OCI-LY7 (cell line): ENCODE measurements at places on chromosomes 16 and 17.
A peak's percentile ranks its signal among the peaks of the same experiment; 100 is the strongest.

GRCh38 chr17:78802008-78802407 lies 19.9 kb upstream of the CYTH1 start:
- no peak for DNase-seq

DNA sequence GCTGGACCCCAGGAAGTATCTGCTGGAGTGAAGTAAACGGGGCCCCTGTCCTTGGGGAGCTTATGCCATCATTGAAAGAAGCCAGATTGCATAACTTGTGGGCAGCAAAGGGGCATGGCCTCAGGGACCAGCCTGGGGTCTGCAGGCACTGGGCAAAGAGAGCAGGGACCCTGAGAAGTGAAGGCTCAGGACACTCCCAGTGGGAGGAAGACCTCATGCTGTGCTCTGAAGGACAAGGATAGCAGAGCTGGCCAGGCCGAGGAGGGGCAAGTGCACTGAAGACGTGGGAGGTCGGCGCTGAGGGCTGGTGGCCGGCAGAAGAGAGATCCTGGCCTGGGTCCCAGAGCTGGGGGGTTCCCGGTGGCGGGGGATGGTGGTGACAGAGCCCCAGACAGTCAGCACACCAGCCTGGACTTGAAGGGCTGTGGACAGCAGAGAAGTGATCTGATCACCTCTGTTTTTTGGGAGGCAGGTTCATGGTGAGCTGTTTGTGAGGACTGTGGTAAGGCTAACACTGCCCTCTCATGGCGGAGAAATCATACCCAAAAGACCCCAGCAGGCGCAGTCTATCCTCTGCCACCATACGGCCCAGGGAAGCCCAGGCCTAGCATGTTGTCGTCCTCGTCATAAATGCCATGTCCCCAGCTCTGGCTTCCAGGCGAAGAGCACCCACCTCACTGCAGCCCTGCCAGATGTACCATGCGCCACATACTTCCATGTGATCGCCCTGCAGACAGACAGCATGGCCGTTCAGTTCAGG lies 7.1 kb upstream of the CNP start:
- peak; percentile 61 for DNase-seq

- no peak for DNase-seq
These were observed 407.1 kb downstream of the WWOX start for GRCh38 chr16:78506367-78507193.

- no peak for DNase-seq
These were observed 189.7 kb downstream of the SNX29 start for GRCh38 chr16:12166271-12166670.

- DNase-seq: no peak
These were observed 250.4 kb downstream of the MRTFB start for GRCh38 chr16:14321542-14321941.

DNA sequence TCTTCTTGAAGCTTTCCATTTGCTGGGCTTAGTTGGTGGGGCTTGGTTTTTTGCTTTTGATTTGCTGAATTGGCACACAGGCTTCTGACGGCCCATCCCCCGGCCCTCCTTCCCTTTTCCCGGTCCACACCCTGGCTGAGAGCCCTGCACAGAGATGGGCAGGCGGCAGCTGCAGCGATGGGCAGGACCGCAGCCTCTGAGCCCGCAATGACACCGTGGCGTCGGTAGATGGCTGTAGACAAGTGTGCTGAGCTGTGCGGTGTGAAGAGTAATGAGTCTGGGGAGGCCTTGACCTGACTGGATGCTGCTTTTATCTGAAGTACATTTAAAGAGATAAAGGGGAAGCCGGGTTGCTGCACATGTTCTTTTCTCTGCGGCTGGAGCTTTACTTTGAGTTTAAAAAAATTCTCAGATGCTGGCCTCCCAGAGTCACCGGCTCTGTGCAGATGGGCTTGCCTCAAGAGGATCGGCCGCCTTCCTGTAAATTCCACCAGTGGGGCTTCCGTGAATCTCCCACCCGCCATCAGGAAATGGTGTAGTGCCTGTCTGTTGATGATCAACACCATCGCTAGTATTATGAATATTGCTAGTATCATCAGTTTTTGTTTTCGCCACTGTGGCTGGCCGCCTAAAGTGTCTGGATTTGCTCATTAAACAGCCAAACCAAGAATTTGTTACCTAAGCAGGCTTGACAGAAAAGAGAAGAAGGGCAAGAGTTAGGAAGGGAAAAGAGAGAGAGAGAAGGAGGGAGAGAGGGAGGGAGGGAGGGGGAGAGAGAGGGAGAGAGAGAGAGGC lies 245.6 kb upstream of the RBFOX1 start:
- no peak for DNase-seq

DNA sequence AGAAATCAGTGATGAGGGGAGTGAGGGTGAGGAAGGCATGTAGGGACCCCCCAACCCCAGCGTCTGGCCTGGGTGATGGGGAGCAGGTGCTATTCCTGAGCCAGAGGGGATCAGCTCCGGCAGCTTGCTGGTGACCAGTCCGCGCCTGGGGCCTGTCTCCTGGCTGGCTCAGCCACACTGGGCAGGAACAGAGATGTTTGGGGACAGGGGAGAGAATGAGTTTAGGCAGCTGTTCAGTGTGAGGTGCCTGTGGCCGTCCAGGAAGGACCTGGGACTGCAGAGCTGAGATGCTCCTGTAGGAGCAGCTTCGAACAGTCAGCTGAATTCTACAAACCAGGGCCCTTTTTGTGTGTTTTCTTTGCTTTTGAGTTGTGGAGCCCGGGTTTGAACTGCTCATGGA lies 23.2 kb upstream of the SPNS2 start:
- DNase-seq: no peak

DNA sequence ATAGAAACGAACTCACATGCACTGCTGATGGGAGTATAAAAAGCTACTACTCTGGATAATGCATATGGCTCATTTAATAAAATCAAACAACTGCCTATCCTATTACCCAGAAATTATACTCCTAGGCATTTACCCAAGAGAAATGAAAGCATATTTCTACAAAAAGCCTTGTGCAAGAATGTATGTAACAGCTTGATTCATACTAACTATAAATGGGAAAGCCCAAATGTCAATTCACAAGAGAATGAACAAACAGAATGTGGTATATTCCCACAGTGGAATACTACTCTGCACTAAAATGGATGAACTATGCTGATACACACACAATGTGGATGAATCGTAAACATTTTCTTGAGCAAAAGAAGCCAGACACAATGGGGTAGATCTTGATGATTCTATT lies 38.4 kb downstream of the KIAA0753 start:
- DNase-seq: no peak

GRCh38 chr17:82239401-82239925 lies 10.6 kb downstream of the SLC16A3 start:
- no peak for DNase-seq

- peak; percentile 14 for DNase-seq
These were observed 27.8 kb downstream of the TK2 start for GRCh38 chr16:66521951-66522771.

DNA sequence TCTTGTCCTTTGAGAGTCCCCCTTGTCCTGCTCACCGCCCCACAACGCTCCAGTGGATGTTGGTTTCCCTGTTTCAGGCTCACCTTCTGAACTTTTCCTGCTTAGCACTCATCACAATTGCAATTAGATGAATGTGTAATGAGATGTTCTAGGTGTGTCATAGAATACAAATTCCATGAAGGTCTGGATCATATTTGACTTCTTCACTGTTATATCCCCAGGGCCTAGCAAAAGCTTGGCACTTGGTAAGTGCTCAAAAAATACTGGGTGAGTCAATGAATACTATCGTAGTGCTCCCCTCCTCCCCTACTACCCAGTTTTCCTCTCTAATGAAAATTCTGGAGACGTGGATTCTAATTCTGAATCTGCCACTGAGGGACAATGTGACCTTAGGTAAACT lies 33.1 kb downstream of the DNAH3 start:
- DNase-seq: no peak

- DNase-seq: no peak
These were observed 69.8 kb upstream of the DNAH17 start for GRCh38 chr17:78647032-78647431.

- DNase-seq: no peak
These were observed 71.1 kb upstream of the AMZ2 start for GRCh38 chr17:68176718-68177117.

- DNase-seq: no peak
These were observed 5.9 kb upstream of the ADCY7 start for GRCh38 chr16:50260206-50261159.

DNA sequence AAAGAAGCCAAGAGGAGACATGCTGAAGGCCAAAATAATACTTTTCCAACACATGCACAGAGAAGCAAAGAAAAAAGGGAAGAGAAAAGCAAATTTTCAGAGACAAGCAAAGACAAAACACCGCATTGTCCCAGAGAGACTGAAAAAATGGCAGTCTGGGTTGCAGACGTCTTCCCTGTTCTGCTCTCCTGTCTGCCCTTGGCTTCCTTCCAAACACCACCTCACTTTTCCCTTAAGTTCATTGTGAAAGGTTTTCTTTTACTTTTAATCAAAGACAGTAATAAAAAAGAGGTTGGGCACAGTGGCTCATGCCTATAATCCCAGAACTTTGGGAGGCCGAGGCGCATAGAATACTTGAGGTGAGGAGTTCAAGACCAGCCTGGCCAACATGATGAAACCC lies 21.2 kb upstream of the VAT1L start:
- no peak for DNase-seq

GRCh38 chr17:56918916-56919315 lies 5.1 kb upstream of the TRIM25 start:
- no peak for DNase-seq
